NCI-H2029 (cell line): ENCODE measurements at places on chromosomes 12 and 14.

DNA sequence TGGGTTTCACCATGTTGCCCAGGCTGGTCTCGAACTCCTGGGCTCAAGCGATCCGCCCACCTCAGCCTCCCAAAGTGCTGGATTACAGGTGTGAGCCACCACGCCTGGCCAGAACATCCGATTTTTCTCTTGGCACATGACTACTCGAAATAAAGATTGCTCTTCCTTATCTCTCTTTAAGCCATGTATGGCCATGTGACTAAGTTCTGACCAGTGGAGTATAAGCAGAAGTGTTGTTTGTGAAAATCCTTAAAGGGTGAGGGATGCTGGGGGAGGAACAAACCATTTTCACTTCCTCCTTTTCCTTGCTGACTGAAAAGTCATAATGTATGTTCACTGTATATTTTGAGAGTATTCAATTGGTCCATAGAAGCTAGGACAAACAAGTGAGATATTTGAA lies 50.7 kb upstream of the ATF7IP start:
- no peak for DNase-seq

GRCh38 chr14:34063470-34064164 lies 112.7 kb upstream of the EGLN3 start:
- no peak for DNase-seq

- peak; percentile 7 for DNase-seq
Observed at GRCh38 chr12:46126050-46126727, 135.8 kb upstream of the SCAF11 start.

DNA sequence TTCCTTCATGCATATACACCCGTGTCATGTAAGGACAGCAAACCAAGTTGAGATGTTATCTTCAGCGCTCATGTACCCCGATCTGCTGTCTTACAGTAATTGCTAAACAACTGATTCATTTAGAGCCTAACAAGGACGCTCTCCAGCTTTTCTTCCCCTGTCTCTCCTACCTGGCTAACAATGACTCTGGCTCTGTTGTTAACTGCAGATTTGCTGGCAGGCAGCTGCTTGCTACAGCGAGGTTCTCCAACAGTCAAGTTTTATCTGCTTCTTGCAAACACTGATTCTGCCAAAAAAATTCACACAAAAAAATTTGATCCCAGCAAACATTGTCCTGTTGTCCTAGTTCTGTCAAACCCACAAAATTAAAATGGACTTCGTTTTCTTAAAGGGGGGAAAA lies 101.6 kb downstream of the OTX2 start:
- DNase-seq, result no peak

DNA sequence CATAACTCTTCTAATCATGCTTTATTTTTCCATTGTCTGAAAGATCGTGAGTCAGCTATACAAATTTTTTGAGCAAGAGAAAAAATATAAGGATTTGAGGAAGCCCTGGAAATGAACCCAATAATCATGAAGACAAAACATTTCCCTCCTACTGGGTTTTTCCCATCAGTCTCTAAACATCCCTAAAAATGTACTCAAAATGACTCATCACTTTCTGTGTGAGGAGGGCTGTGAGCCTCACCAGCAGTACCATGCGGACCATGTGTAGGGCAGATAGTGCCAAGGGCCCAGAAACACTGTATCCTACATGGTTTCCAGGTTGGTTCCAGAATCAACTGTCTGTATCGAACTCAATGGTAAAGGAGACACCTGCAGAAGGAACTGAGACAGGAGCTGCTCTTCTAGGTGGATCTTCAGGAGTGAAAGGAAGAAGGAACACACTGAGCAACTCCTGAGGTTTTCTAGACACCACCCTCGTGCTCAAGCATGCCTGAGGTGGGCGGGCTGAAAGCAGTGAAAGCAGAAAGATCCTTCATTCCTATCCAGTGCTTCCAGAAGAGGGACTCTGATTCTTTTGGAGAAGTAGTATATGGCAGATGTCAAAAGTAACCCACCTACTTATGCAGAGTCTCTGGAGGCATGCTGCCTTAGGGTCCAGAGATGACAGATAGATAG lies 48.6 kb upstream of the RHOJ start:
- DNase-seq, result no peak

DNA sequence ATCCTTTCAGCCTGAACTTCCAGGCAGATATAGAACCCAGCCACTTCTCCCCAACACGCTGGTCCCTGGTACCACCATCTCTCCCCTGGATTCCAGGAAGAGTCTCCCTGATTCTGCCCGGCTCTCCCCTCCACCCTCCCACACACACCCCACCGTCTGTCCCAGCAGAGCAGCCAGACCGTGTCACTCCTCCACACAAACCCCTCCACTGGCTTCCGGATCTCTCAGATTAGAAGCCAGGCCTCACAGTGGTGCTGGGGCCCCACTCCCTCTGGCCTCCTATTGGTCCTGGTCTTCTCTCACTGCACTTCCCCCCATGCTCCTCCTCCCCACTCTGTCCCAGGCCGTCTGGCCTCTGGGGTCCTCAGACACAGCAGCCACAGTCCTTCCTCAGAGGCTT lies 52.4 kb upstream of the CDKN3 start:
- no peak for DNase-seq

GRCh38 chr14:22723815-22724214 lies 42.7 kb upstream of the OXA1L start:
- no peak for DNase-seq

DNA sequence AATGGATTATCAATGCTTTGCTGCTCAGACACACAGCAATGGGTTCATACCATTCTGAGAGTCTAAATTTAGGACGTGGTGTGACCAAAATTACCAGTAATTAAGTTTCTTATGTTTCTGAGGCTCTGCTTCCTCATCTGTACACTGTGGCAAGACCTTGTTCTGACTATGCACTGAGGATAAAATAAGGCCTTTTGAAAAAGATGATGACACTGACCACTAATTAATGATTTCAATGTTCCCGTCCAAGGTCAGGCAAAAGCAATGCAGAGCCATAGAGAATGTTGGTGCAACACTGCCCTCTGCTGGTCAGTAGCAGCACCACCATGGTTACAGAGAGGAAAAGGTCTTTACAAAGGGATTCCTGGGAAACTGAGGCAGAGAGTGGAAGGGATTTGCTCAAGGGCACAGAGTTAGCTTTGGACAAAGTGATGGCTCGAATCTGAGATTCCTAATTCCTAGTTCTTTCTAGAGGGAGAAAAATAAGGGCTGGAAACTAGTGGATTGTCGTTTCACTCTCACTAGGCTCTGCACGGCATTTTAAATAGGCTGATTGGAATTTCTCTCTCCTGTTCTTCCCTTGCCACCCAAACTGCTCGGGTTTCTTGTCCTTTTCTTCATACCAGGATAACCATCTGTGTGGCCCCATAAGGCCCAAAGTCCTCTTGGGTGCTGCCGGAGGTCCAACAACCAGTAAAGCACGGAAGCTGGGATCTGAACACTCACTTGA lies 22.3 kb upstream of the P2RX7 start:
- peak; percentile 49 for DNase-seq

DNA sequence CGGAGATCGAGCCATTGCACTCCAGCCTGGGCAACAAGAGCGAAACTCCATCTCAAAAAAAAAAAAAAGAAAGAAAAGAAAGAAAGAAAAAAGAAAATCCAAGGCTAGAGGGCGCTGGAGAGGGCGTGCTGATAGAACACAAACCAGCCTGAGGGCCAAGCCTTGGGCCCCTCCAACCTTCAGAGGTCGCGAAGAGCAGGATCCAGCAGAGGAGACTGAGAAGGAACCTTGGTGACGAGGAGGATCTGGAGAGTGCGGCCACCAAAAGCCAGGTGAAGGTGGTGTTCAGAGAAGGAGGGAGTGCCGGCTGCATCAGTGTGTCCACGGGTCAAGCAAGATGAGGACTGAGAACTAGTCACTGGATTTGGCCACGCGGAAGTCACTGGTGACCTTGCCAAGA lies 4.1 kb upstream of the DYNC1H1 start:
- no peak for DNase-seq

GRCh38 chr14:88154926-88155325 lies 150.0 kb downstream of the GPR65 start:
- DNase-seq, result no peak

DNA sequence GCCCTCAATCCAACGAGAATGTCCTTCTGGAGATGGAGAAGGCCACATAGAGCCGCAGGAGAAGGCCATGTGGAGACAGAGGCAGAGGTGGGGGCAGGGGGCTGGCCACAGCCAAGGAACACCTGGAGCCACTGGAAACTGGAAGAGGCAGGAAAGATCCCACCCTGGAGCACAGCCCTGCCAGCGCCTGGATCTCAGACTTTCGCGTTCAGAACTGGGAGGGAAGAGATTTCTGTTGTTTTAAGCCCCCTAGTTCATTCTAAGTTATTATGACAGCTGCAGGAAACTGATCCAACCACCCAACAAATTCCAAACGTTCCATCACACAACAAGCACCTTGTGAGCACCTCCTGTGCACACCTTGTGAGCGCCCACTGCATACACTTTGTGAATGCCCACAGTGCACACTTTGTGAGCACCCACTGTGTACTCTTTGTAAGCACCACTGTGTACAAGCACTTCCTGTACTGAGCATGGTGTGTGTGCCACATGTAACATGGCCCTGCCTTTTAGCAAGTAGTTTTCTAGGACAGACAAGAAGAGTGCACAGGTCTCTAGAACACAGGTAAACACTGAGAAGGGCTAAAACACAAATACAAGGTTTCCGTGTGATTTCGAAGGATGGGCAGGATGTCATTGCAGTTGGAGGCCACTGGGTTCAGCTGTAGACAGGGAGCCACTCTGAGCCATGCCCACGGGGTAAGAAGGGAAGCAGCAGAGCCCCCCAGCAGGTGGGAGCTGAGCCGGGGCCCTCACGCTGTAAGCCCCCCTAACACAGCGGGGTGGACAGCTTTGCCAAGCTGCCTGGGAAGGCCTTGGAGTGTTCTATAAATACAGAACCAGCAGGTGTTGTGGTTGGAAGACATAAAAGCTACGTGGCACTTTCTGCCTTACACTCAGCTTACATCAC lies 15.4 kb downstream of the RIMBP2 start:
- no peak for DNase-seq

GRCh38 chr12:31626270-31626995 lies 33.1 kb upstream of the ETFBKMT start:
- DNase-seq, result no peak

DNA sequence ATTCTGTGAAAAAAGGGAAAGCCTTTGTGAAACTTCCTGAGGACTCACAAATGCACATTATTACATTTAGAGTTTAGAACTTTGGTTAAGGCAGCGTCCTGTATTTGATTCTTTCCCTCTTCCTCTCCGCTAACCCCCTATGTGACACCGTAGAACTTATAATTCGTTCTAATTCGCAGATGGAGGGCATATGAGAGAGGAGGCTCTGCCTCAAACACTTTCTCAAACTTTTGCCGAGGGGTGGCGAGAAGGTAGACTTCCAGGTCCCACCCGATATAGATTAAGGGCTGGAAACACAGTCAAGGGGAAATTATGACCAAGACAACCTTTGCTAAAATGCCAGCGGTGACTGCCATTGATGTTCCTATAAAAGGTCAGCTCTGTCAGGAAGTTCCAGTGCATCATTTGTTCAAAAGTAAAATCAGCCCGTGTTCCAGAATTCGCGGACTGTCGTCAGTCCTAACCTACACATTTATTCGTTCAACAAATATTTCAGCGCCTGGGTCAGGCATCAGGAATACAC lies 904 bp upstream of the PAPOLA start:
- DNase-seq, result no peak

DNA sequence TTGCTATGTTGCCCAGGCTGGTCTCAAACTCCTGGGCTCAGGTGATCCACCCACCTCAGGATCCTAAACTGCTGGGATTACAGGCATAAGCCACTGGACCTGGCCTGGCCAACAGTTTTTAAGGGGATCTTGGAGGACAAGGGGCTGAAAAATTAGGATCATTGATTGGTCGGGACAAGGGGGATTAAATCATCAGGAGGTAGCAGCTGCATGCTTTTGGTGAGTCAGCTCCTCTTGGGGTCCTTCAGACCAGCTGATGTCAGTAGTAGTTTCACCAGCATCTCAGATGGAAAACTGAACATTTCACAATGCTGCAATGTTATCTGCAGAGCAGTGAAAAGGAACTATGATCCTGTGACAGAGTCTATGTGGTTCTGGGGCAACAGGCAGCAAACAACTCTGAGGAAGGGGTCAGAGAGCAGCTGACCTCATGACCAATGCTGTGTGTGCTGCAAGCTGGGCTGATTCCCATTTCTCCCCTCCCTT lies 6.3 kb downstream of the LRRC74A start:
- no peak for DNase-seq

DNA sequence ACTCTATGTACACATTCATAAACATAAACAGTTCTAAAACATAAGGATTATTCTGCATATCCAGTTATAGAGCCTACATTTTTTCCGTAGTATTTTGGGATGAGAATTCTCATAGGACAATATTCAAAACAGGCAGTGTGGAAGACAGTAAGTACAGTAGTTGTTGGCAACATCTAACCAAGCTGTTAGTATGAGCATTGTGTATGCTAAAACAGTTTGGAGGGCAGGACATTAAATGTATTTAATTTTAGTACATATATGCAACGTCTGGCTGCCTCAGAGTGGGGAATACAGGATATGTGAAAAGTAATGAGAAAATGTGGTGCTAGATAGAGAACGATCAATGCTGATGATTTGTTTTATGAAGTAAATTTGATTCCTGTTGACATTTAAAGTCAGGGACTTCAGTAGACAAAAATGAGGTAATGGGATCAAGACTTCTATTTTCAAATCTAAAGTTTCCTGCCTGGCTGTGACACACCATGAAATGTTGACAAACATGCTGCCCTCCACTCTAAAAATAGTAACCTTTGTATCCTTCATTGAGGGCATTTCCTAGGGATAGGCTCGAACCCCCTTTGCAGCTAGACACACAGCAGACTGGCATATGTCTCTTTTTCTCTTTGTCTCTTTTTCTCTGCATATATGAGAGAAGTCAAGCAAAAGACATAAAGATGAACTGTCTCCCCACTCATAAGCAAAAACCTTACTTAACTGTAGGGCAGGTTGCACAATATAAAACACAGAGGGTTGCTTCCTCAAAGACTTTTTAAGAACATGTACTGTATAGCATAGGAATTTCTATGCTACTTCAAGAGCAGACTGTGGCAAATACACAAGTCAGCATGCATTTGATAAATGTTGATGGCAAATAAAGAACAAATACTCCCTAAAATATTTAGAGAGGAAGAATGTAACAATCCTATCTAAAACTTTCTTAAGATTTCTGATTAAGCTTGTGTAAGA lies 75.5 kb upstream of the GTF2A1 start:
- no peak for DNase-seq
